ENCODE measurements at places on chromosomes 1 and 21.

DNA sequence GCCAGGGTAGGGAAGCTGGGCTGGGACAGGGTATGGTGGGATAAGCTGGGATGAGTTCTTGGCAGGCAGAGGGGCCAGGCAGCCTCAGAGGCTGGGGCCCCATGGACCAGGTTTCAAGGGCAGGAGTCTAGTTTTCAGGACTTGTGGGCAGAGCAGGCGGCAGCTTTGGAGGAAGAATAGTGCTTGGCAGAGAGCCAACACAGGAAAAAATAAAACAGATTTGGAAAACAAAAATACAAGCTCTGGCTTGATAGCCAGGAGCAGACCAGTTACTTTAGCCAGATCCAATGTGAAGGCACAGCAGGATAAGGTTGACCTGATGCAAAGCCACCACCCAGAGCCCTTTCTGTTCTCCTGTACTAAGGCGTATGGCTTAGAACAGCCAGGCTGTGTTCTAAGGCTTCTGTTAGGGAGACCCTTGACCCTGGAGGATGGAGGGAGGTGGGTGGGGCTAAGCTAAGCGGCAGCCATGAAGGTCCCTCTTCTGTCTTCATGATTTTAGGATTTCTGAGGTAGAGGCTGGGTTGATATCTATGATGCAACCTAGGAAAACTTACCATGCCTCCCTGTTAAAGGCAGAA, 5.5 kb downstream of the TRAF5 start:
- DNase-seq = no peak

DNA sequence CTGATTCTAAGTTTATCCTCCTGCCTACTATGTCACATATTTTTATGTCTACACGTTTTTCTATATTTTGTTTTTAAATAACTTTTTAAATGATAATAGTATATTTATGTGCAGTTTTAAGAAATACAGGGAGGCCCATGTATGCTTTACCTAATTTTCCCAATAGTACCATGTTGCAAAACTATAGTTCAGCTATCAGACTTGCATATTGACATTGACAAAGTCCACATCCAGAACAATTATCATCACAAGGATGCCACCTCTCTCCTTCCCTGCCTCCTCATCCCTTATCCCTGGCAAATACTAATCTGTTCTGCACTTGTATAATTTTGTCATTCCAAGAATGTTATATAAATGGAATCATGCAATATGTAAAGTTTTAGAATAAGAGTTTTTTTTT, 90.9 kb downstream of the CRB1 start:
- no peak for DNase-seq

GRCh38 chr1:48109390-48110013, 112.3 kb upstream of the TRABD2B start:
- peak; percentile 69 for DNase-seq

GRCh38 chr1:151853411-151853943, at the start of gene THEM5:
THEM5 (minus strand) TSS chr1:151853712; CDS start chr1:151853565, 147 bp downstream.
- DNase-seq = no peak

- no peak for DNase-seq
Measured at GRCh38 chr1:198491596-198491995, 48.9 kb downstream of the ATP6V1G3 start.

- DNase-seq = no peak
Measured at GRCh38 chr21:33493756-33494155, 2.2 kb upstream of the DNAJC28 start.

GRCh38 chr1:77026135-77026534, 158.9 kb downstream of the ST6GALNAC5 start:
- no peak for DNase-seq

- no peak for DNase-seq
Measured at GRCh38 chr1:24327891-24328290, 8.7 kb downstream of the GRHL3 start.

DNA sequence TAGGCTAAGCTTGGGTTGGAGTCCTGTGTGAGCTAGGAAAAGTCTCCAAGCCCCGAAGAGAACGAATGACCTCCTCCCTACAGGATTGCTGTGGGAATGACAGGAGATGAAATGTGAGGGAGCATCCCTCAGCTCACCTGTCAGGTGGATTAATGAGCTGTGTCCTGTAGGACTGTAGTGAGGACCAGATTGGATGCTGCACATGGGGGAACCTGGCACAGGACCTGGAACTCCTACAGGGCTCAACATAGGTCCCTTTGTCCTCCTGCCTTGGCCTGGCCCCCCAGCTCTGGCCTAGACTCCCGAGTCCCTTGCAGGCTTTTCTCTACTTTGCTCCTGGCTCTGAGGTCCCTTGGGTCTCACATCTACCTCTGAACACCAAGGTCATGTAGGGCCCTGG, 155.7 kb downstream of the PTPRU start:
- no peak for DNase-seq

DNA sequence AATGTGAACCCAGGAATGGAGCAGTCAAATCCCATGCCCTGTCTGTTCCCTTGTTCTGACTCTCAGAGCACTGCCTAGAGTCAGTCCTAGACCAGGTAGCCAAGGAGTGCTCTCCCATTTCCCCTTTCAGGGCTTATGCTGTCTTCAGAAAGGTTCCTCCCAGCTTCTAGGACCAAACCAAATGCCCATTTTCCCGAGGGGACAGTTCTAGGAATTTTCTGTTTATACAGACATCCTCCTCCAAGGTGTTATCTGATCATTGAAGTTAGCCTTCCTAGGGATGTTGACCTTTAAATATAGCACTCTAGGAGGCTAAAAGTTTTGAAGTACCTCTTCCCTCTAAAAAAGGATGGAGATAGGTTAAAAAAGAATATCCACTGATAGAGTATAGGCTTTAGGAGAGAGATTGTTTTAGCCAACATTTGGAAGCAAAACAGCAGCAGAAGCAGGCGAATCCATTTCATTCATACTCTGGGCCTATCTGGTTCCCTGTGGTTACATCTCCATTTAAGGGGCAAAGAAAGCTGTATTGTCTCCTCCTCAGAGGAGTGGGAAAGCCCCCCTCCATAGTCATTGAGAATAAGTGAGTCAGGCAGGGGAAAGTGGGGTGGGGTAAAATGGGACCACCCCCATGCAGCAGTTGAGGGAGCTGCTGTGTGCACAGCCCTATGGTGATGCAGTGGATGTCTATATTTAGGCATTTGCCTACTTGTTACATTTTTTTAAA, 126.5 kb downstream of the SPATA46 start:
- no peak for DNase-seq

DNA sequence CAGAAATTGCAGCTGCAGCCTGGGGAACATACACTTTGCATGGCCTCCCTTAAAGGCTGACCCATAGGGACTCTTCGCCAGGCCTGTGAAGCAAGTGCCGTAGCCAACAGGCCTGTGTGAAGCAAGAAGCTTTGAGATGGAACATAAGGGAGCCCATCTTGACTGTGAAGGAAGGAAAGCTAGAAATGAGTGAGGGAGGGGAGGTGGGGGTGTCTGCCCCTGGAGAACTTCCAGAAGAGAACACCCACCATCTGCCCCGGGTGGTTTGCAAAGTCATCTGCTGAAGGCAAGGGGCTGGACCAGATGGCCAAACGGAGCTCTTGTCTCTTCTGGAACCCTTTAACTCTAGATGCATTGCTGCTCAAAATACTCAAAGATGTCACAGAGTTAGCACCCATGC, 103.3 kb upstream of the GRIK3 start:
- DNase-seq = no peak

GRCh38 chr1:156926175-156926574, 5.7 kb downstream of the LRRC71 start:
- no peak for DNase-seq

- DNase-seq = no peak
Measured at GRCh38 chr1:53541761-53542550, 82.8 kb downstream of the DMRTB1 start.

DNA sequence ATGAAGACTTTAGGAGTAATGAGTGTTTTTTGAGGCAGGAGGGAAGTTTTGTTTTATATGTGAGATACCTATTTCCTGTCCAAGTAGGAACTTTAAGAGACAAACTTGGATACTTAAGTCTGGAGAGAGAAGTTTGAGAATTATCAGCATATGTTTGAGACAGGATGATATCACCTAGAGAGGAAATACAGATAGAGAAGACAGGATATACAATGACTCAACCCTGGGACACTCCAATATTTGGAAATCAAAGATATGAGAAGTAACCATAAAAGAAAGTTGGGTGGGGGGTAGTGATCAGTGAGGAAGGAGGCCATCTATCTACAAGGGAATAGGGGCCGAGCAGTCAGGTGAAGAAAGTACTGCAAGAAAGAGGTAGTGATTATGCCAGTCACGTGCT, 6.5 kb downstream of the LCE7A start:
- no peak for DNase-seq

Data from hippocampal formation (tissue), 2 donors.